ENCODE measurements at places on chromosomes 6 and 20.

- peak; percentile 52 for DNase-seq
Observed at GRCh38 chr20:62320581-62321354, 18.0 kb downstream of the ADRM1 start.

DNA sequence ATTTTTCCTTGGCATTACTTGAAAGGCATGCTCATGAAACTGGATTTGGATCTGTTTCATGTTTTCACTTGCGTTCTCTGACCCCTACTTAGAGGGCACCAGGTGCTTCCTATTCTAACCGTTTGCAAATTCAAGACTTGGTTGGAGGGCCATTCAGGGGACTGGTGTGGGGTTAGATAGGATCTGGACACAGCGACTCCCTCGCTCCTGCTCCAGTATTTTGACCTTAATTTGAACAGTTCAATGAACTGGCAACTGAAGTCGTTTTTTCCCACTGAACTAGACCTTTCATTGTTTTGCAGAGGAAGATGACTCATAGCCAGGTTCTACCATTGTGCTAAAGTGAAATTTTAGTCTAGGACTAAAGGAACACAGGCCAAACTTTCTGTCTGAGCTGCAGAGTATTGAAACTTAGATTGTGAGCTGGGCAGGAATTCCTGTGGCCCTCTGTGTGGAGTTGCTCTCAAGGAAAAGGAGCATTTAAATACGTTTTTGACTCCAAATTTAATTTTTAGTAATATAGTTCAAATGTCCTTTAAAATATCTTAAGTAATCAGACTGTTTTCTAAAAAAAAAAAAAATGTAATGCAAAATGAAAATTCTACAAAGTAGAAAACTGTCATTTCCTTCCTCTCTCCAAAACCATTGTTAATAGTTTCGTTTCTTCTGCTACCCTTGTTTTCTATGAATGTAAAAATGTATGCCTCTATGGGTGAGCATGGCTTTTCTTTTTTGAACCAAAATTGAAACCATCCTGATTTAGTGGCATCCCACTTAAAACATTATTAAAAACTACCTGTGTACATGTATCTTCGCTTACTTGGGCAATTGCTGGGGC lies 64.8 kb downstream of the UTRN start:
- DNase-seq: no peak

GRCh38 chr6:30231067-30231466 lies 17.9 kb upstream of the TRIM26 start:
- no peak for DNase-seq

DNA sequence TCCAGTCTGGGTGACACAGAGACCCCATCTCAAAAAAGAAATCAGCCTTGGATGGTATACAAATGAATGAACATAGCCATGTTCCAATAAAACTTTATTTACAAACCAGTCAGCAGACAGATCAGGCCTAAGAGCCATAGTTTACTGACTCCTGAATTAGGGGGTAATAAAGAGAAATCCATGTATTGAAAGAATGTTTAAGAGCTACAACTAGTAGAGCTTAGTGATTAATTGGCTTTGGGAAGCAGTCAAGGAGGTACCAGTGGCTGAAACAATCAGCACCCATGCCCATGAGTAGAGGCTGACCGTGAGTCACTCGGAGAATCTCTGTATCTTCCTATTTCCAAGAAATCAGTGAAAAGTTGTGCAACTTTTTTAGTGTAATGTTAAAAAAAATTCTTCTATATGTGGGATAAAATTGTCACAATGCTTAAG lies 223.6 kb upstream of the RREB1 start:
- no peak for DNase-seq

DNA sequence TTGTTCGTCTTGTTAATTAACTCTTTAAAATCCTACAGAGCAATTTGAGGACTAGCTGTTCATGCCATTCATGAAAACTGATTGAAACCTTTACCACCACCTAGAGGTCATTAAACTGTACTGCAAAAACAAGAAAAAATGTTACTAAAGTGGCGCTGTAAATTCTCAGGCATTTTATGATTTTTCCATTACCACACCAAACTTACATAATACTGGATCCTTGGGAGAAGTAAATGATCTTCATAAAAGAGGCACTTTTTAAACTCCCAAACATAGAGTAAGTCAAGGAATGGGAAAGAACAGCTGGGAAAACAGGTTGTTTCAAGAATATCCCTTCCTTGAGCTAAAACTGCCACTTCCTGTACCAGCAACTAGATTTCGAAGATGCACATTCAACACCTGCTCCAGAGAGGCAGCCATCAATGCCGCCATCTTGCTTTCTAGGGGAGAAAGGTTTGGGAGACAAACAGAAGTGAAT lies 54.3 kb downstream of the MYLIP start:
- no peak for DNase-seq

GRCh38 chr6:119539066-119539746 lies 189.6 kb upstream of the MAN1A1 start:
- no peak for DNase-seq

DNA sequence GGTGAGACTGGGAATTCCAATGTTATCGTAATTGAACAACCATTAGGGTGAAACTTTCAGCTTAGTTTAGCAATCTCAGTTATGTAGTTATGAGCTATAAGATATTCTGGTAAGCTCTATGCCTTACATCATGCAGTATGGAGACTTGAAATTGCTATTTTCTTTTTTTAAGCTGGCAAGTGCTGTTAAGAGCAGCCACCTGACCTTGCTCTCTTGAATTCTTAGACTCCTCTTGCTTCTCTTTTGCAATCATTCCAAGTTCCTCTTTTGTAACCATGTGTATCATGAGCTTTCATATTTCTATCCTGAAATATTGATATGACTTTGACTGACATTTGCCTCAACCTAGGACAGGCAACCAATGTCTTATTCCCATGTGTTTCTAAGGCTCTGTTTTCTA lies 446.3 kb upstream of the SLC35B3 start:
- no peak for DNase-seq

DNA sequence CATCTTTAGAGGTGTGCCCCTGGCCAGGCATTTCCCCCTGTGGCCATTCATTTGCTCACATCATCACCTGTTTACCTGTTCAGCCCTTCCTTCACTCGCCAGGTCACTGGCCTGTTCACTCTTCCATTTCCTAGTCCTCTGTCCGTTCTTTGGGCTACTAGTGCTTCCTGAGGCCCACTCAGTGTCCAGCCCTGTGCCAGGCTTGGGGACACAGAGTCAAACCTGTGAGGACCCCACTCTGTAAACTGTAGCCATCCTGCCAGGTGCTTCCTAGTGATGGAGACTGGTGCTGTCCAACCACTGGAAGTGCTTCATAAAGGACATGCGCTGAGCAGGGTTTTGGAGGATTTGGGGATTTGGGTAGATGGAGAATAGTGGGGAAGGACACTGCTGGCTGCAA lies 3.5 kb downstream of the DLGAP4 start:
- peak; percentile 6 for DNase-seq

GRCh38 chr6:161411265-161411944 lies 137.5 kb upstream of the AGPAT4 start:
- no peak for DNase-seq

- DNase-seq: no peak
Observed at GRCh38 chr6:35993150-35993549, 31.3 kb downstream of the SLC26A8 start.

GRCh38 chr6:169070506-169071176 lies 183.0 kb downstream of the THBS2 start:
- no peak for DNase-seq

- DNase-seq: no peak
Observed at GRCh38 chr6:137443901-137444300, 50.3 kb downstream of the OLIG3 start.

DNA sequence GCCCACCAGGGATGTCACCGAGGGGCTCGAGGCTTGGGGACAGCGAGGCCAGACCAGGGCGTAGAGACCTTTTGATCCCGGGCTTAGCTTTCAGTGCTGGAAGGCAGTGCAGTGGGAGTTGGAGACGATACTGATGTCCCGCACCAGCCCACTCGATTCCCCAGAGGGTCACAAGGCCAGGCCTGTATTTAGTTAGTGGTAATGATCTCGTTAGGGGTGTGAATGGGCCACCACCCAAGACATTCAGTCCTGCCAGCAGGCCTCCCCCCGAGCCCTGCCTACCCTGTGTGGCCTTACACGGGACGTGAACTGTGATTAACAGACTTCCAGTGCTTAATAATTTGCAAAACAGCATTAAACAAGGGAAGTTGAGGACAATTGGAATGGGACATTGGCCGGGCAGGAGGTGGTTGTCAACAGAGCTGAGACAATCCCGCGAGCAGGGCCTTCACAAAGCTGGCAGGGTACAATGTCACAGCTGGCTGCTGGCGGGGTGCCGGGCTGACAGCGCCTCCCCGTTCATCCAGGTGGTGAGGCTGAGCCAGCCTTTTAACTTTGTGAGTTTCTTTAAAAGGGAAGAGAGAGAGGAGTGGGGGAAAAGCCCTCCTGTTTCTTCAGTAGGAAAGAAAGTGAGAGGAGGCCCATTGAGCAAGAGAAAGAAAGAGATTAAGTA lies 175.3 kb upstream of the RALGAPA2 start:
- no peak for DNase-seq

DNA sequence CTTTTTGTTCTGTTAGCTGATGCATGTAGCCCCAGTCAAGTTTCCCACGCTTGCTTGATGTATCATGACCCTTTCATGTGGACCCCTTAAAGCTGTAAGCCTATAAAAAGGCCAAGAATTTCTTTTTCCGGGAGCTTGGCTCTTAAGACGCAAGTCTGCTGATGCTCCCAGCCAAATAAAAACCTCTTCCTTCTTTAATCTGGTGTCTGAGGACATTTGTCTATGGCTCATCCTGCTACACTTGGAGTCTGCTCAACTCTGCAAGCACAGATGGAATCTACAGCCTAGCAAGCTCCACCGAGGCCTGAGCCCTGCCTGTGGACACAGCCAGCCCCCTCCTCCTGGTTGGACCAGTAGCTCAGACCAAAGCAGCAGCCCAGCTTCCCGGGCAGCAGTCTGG lies 3.4 kb downstream of the CST2 start:
- DNase-seq: no peak

GRCh38 chr20:2299301-2299700 lies 3.5 kb downstream of the TGM3 start:
- DNase-seq: no peak

- no peak for DNase-seq
Observed at GRCh38 chr6:23086100-23086499, 516.7 kb downstream of the HDGFL1 start.

DNA sequence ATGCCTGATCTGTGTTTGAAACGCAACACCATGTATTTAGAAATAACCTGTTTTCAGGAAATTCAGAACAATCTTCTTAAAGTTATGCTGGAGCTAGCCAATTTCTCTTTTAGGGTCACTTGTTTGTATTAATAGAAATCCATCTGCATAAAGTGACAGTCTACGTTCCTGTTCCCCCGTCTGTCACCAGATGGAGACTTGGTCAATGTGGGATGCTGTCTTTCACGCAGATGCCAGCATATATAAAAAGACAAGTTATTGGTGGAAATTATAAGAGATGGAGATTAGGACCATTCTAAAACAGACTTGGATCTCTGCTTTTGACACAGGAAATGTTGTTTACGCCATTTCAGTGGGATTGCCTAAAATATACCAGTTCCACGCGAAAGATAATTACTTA lies 162.5 kb upstream of the STMND1 start:
- no peak for DNase-seq

- DNase-seq: no peak
Observed at GRCh38 chr6:94376876-94377275, 957.5 kb upstream of the EPHA7 start.

DNA sequence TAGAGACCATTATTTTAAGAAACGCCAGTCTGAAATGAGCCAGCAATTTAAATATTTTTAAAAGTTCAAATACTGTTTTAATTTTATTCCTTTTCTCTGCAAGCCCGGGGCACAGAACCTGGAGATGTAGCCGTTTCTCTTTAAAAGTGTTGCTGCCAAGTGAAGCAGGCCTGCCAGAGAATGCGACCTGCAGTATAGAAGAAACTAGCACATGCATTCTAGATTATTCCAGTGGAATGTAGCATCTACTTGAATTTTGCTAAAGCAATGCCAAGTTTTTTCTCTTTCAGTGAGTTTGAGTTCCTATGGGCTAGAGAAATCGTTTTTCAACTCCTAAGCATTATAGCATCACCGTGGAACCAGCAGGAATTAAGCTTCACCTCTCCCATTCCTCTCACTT lies 101.3 kb downstream of the QRSL1 start:
- DNase-seq: no peak

GRCh38 chr6:11292091-11292490 lies 59.6 kb upstream of the NEDD9 start:
- DNase-seq: no peak

- no peak for DNase-seq
Observed at GRCh38 chr6:11168091-11168635, 56.6 kb upstream of the ERVFRD-1 start.

GRCh38 chr6:33279971-33280511 lies 3.1 kb downstream of the B3GALT4 start:
- DNase-seq: no peak

DNA sequence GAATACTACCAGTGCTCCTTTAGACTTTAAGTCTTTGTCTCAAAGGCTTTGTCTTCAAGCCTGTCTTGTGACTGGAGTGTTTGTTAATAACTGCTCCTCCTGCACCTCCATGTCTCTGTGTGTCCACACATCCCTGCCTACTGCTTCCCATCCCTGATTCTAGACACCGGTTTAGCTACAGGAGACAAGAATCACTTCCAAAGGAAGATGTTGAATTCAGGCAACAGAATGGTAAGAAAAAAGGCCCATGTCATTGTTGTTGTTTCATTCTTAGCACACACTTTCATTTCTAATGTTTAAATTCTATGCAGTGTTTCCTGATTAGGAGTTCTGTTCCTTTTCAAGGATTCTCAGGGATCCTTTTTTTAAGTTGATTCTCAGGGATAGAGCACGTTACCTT lies 293.6 kb upstream of the STXBP5 start:
- DNase-seq: no peak

DNA sequence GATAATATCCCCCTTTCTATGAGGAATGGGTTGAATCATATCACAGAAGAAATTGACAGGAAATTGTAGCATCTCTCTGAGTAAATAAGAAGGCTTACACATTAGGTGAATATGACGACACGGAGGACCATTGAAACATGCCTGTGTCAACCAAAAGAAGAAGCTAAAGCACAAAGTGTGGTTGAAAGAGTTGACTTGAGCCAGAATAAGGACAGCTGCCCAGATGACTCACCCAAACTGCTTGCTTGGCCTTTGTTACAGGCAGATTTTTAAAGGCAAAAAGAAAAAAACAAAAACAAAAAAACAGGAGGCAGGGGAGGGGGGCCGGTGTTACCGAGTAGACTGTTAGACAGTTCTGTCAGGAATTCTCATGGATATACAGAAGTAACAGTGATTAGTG lies 129.8 kb upstream of the EDN1 start:
- no peak for DNase-seq

DNA sequence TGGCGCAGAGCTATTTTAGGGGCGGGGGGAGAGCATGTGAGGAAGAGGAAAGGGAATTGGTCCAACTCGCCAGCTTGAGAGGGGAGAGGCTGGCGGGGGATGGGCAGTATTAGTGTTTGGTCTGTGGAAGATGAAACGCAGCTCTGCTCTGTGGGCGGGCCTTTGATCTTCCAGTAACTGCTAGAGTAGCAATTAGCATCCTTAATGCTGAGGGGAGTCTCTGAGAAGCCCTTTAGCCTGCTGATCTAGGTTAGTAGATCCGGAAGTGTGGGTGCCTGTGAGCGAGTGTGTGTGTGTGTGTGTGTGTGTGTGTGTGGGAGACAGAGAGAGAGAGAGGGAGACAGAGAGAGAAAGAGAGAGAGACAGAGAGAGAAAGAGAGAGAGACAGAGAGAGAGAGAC lies 117.2 kb upstream of the BACH2 start:
- peak; percentile 88 for DNase-seq

GRCh38 chr6:50850223-50851048 lies 31.8 kb downstream of the TFAP2B start:
- no peak for DNase-seq

GRCh38 chr6:4091941-4092340 lies 13.0 kb upstream of the FAM217A start:
- DNase-seq: no peak

- DNase-seq: peak; percentile 41
Observed at GRCh38 chr6:36544228-36544627, 3.1 kb downstream of the STK38 start.

Measured in stimulated activated CD8-positive, alpha-beta memory T cell treated with anti-CD3 and anti-CD28 coated beads, Interleukin-4, amount 100 ng/mL, for 48 hours (primary cell).